ENCODE measurements at places on chromosomes 16 and 17. TPM values are rescaled to one million over a fixed set of nuclear protein-coding genes. Genes with fewer than 3 reads are reported as not detected.
A peak's percentile ranks its signal among the peaks of the same experiment; 100 is the strongest.

The NOTUM gene
- not detected for total RNA-seq

- DNase-seq, result no peak
- H3K4me3 ChIP-seq, result peak overlapping the region; percentile 81
- no peak overlapping the region for H3K27ac ChIP-seq
Observed at GRCh38 chr17:75516619-75517296, 430 bp downstream of the TSEN54 start.

GRCh38 chr16:46859719-46860152, 24.4 kb upstream of the GPT2 start:
- DNase-seq, result peak; percentile 93
- H3K27ac ChIP-seq, result peak overlapping the region; percentile 52
- peaks cover 6% of the 10 kb centered on the region for H3K4me1 ChIP-seq
- H3K4me3 ChIP-seq, result no peak overlapping the region
- H3K27me3 ChIP-seq, result no peaks in the 10 kb centered on the region

DNA sequence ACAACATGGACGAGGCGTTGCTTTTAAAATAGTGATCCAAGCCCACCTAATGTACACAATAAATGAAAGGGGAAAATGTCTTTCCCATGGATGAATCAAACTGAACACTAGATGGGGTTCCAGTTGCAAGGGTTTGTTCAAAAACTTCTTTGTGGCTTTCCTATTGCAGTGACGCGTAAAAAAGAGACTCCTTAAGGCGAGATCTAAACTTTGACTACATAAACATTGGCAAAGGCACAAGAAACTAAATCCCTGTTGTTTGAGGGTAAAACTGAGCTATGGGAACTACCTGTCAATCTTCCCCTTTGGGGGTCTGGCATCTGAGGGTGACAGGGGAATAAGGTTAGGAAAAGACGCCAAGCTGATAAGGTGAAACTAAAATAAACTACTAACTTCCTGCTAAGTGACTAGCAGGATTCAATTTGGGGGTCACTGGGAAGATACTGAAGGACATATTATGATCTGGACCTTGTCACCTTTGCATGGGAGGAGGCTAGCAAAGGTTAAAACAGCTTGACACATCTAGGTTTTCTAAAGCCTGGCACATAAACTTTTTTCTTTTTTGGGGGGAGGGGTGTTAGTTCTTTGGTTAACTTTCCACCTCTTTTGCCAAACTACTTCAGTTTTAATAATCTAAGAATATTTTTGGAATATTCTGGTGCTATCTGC, 4.7 kb downstream of the SALL1 start:
- H3K4me3 ChIP-seq, result no peak overlapping the region
- no peaks in the 10 kb centered on the region for H3K36me3 ChIP-seq
- H3K27me3 ChIP-seq, result no peaks in the 10 kb centered on the region
